ENCODE measurements at places on chromosomes 7 and 10.

DNA sequence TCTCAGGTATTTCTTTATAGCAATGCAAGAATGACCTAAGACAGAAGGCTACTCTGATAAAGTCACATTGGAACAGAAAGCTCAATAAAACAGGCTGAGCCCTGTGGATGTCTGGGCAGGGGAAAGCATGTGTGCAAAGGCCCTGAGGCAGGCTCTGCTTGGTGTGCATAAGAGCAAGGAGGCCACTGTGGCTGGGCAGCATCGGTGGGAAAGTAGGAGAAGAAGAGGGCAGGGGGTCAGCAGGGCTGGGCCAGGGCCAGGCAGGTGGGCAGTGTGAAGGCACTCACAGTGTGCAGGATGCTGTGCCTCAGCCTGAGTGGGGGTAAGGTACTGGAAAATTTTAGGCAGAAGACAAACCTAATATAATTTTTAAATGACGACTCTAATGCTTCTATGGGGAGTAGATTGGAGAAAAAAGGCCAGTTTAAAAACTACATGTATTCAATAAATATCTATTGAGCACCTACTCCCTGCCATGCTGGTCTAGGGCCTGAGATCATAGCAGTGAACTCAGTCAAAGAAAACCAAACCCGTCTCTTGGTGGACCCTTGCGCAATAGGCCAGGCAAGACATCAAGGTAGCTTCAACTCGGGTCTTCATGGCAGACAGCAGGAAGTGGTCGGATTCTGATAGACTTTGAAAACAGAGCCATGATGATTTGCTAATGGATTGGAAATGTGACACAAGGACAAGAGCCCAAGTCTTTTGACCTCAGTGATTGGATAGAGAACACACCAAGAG lies 572.3 kb downstream of the TCERG1L start:
- no peak for DNase-seq

GRCh38 chr7:138835087-138835486 lies 37.1 kb upstream of the ATP6V0A4 start:
- no peak for DNase-seq

DNA sequence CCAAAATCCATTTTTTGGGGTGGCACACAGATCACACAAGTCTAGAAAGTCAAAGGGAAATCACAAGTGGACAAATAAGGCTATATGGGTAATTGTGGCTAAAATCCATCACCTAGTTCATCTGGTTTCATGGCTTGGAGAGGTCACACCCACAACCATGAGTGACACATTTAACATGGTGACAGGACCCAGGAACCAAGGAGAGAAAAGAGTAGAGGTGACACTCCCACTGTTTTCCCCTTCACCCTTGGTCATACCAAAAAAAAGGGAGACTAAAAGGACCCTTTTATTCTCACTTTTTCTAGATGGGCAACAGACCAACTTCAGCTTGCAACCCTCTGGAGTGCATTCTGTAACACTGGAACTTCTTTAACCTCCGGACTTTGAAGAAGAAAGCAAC lies 46.2 kb upstream of the ZNF107 start:
- no peak for DNase-seq

- DNase-seq = no peak
Observed at GRCh38 chr10:71647526-71648253, 71.9 kb downstream of the C10orf105 start.

- no peak for DNase-seq
Observed at GRCh38 chr7:126605553-126605952, 647.2 kb downstream of the GRM8 start.

GRCh38 chr10:69348816-69349541 lies 67.7 kb downstream of the TACR2 start:
- no peak for DNase-seq

DNA sequence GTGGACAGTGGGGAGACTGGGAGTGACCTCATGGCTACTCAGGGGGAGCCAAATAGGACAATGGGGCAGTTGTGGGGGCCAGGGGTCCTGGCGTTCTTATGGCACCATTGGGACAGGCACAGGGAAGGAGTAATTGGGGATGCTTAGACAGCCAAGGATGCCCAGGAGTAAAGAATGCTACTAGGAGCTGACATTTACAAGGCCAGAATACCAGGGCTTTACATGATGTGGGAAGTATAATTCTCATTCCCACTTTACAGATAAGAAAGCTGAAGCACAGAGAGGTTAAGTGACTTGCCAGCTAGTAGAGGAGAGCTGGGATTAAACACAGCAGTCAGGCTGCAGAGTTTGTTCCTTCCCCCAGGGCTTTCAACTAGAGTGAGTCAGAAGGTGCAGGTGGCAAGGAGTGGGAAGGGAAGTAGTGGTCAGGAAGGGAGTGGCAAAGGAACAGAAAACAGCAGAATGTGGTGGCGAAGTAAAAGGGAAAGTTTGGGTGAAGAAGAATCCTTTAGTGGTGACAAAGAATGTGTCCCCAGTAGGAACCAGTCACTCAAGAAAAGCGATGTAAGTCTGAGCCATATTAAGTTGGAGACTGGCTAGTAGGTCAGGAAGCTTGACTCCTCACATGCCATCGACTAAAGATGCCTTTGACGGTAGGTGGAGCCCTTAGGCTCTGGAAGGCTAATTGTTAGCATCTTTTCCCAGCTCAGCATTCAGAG lies 32.8 kb downstream of the CPVL start:
- DNase-seq = no peak

GRCh38 chr7:34158368-34159153 lies 253.2 kb downstream of the BMPER start:
- no peak for DNase-seq

GRCh38 chr10:3995302-3996210 lies 210.5 kb upstream of the KLF6 start:
- DNase-seq = no peak

DNA sequence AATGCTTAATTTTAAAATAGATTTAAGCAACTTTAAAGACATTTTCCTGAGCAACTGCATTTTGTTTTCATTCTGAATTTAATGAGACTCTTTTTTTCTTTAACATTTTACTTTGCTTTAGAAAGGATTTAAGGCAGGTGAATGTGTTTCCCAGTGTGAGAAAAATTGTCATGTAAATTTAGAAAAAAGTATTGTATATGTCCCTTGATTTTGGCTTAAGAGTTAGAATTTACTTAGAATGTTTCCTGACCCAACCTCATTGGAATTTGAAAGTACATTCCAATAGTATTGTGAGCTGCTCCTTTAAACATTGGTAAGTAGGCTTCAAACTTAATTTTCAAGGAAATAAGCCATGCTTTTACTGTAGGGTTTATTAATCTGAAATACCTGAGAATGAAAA lies 110.2 kb downstream of the PTEN start:
- no peak for DNase-seq

DNA sequence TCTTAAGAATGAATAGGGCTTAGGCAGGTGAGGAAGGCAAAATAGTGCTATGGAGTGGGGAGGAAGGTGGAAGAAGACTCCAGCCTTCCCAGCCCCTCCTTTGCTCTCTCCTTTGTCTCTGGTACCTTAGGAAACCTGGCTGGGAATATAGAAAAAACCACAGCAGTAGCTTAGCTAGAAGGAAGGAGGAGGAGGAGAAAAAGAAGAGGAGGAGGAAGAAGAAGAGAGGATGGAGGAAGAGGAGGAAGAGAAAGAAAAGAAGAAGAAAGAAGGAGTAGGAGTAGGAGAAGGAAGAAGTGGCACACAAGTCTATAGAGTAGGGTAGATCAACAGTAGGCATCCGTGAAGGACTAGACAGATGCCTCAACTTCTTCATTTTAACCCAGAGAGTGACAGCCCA lies 36.5 kb upstream of the FAM180A start:
- no peak for DNase-seq

GRCh38 chr7:119105381-119105780 lies 880.9 kb downstream of the ANKRD7 start:
- no peak for DNase-seq

DNA sequence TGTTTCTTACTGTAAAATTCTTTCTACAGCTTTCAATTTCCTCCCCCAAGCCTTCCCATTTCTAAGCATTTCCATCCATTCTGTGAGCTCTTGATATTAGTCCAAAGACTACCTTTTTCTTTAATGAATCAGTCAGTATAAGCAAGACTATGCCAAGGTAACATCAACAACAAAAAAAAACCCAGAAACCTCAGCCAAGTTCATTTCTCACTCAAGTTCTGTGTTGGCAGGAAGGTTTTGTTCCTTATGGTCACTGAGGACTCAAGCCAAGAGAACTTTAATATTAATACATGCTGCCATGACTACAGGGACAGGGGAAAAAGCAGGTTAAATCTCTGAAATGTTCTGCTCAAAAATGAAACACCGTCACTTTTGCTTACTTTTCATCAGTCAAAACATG lies 621.2 kb upstream of the NRP1 start:
- no peak for DNase-seq
